ENCODE measurements at places on chromosomes 16 and 17.

- no peak for DNase-seq
Observed at GRCh38 chr16:4233431-4233830, 8.4 kb downstream of the SRL start.

DNA sequence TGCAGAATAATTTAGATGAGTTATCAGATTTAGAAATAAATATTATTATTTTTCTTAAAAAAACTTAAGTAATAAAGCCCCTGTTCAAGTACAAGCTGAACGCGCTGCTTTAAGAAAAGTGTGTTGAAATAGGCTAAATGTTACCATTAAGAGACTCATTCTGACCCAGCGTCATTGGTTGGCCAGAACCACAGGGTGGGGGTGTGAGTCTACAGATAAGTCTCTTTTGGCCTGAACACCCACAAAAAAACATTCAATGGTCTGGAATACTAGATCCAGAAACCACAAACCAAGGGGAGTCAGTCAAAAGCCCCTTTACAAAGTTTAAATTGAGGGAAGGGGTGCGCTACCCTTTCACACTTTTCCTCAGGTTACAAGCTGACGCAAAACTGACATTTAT, 776.1 kb downstream of the KCNJ2 start:
- peak; percentile 51 for DNase-seq

GRCh38 chr17:57114085-57114673, 29.1 kb downstream of the AKAP1 start:
- peak; percentile 66 for DNase-seq

DNA sequence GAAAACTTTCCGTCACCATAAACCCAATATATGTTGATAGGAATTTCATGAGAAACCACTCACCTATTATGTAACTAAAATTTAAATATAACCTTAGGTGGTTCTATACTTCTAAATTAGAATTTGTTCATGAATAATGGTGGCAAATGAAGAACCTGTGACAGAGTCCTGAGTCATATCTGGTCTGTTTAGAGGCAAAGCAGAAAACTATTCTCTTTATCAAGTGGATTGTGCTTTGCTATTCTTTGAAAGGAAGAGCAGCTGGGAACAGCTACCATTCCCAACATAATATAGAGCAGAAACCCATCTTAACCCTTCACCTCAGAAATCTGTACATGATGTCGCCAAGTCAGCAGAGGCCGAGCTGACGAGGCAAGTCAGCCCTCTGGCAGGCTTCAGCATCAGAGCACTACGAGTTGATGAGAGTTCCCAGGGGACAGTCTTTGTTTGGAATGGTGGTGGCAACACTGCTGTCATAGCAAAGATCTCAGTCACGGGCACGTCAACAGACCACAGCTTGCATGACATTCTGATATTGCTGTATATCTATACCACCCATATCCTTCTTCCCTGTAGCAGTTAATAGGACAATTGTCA, 631.9 kb upstream of the CA10 start:
- peak; percentile 13 for DNase-seq

- peak; percentile 47 for DNase-seq
Observed at GRCh38 chr17:56891751-56892150, 22.1 kb downstream of the TRIM25 start.

GRCh38 chr17:14579716-14580115, 278.8 kb downstream of the HS3ST3B1 start:
- no peak for DNase-seq

- DNase-seq = peak; percentile 95
Observed at GRCh38 chr16:67884684-67885083, at the start of gene NRN1L. Gene NRN1L, plus strand, starts transcription at chr16:67884885. Its CDS starts 19 bp downstream, at chr16:67884904.

DNA sequence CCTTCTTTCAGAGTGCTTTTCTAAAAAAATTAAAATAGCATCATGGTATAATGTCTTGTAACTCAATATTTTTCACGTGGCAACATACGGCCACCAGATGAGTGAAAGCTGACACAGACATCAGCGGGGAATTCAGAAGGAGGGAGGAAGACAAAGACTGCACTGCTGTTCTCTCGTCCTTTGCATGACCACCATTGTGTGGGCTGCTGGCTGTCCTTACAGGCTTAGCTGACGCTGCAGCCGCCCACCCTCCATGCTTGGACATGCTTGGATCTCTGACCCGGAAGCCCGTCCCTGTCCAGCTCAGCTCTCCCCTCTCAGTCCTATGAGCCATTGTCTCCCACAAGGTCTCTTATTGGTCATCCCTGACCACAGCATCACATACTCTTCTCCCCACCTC, 11.4 kb upstream of the MLYCD start:
- DNase-seq = no peak

DNA sequence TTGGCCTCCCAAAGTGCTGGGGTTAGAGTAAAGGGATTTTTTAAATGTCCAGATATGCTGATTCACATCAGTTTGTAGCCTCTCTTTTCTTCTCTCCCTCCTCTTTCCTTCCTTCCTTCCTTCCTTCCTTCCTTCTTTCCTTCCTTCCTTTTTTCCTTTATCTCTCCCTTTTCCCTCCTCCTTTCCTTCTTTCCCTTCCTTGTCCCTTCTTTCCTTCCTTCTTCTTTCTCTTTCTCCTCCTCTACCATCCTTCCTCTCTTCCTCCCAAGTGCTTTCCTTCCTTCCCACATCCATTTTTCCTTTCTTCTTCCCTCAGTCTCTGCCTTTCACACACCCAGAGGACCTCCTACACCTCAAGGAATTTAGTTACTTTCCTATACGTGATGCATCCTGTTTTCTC, 671.8 kb downstream of the HS3ST4 start:
- no peak for DNase-seq

- no peak for DNase-seq
Observed at GRCh38 chr17:78408476-78409050, 30.1 kb downstream of the PGS1 start.

GRCh38 chr16:15770512-15770911, 86.3 kb downstream of the MYH11 start:
- DNase-seq = no peak

GRCh38 chr16:4694642-4695451, 1.5 kb downstream of the NUDT16L1 start:
- DNase-seq = peak; percentile 23

- peak; percentile 85 for DNase-seq
Observed at GRCh38 chr17:11031787-11032186, 193.9 kb upstream of the PIRT start.

DNA sequence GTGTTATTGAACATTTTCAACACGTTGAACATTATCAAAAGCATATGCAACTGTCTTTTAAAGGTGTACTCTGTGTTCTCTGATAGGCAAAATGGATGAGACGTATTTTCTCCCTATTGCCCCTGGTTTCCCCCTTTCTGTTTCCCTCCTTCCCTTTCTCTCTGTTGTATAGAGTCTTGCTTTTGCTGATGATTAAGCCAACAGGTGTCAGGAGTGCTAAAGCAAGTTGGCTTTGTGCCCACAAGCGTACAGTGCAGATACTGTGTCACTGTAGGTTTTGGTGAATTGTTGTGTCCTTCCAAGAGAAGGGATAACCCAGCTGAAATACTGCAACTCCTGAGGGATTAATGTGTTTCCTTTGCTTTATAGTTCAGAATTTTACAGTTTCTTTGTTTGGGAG, 74.4 kb downstream of the COX10 start:
- DNase-seq = no peak
